ENCODE measurements at places on chromosomes 1 and 21.

GRCh38 chr1:232904566-232904965 lies 45.8 kb upstream of the NTPCR start:
- DNase-seq = no peak

GRCh38 chr1:149997585-149998262 lies 12.8 kb downstream of the OTUD7B start:
- DNase-seq = no peak

DNA sequence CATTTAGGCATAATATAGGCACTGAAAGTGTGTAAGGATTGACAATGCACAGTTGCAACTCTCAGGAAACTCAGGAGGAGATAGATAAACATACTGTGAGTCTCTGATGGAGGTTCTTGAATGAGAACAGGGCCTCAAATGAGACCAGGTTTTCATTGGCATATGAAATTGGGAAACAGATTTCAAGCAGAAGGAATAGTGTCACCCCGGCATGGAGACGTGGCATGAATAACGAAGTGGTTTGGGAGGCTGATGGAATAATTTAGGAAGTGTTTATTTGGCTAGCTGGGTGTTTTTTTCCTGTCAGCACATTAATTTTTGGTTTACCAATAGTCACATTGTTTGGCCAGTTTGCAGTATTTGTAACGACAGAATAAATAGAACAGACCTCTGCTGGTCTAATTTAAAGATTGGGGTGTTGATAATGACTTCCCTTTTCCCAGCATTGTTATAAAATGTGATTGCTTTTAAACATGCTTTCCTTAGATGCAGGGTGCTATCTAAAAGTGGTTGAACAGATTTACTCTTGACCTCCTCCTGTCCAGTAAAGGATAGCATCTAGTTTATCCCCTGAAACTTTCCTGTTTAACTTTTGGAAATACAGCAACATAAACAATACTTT lies 132.0 kb downstream of the C1orf21 start:
- no peak for DNase-seq

DNA sequence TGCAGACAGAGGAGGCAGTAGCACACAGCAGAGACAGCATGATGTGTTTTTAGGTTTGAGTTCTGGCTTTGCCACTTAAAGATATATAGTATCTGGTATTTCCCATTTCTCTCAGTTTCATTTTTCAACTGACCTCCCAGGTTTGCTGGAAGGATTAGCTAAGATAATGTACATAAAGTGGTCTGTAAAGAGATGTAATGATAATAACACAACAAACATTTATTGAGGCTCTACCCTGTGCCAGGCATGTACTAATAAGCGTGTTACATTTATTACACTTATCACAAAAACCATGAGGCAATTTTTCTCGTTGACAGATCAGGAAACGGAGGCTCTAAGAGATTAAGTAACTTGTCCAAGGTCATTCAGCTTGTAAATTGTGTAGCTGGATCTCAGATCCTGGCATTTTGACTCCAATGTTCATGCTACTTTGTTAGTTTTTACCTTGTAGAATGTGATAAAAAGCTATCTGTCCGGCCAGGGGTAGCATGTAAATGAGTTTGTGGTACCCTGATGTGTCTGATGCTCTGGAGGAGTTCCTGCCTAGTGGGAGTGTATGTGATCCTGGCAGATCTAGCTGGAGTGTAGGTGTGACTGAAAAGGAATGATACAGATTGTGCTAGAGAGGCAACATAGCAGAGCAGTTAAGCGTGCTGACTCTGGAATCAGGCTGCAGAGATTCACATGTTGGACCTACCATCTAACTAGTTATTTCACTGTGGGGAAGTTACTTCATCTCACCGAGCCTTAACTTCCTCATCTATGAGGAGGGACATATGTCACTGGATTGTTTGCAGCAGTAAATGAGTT lies 146.6 kb downstream of the VPS13D start:
- no peak for DNase-seq

DNA sequence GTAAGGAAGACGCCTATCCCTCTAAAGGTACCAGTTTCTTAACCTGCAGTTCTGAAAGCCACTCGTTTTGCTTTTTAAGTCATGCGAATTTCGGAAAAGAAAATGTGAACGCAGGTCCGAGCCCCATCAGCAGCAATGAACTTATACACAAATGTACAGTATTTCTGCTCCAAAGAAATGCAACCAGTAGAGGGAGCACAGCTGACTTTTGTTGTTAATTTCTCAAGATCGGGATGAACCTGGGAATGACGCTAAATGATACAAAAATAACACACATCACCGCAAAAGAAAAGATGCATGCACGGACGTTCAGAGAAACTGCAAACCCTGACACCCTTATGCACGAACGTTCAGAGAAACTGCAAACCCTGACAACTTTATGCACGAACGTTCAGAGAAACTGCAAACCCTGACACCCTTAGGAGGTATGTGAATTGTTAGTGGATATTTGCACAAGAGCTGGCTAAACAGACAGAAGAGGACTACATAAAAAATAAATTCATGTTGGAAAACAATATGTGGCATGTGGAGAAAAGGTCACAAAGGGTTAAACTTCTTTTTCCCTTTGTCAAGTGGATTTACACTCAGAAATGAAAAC lies 3.5 kb upstream of the TIAM1 start:
- no peak for DNase-seq

GRCh38 chr1:153985341-153985912 lies 712 bp downstream of the RAB13 start:
- no peak for DNase-seq

DNA sequence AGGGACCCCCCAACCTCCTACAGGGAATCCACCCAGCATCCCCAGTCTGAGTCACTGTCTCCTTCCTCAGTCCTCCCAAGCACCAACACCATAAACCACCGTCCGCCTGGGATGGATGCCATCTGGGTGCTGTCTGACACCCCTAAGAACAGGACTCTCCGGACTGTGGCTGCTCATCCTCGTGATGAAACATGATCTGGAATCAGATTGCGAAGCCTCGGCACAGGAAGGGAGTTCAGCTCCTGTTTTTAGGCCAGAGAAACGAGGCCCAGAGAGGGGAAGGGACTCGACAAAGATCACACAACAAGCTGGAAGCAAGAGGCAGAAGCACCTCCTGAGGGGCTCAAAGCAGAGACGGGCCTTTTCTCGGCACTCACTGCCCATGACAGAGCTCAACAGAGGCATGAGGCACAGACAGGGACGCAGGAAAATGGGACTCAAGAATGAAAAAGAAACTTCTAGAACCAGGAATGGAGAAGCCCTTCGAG lies 8.4 kb downstream of the KCNN3 start:
- no peak for DNase-seq

DNA sequence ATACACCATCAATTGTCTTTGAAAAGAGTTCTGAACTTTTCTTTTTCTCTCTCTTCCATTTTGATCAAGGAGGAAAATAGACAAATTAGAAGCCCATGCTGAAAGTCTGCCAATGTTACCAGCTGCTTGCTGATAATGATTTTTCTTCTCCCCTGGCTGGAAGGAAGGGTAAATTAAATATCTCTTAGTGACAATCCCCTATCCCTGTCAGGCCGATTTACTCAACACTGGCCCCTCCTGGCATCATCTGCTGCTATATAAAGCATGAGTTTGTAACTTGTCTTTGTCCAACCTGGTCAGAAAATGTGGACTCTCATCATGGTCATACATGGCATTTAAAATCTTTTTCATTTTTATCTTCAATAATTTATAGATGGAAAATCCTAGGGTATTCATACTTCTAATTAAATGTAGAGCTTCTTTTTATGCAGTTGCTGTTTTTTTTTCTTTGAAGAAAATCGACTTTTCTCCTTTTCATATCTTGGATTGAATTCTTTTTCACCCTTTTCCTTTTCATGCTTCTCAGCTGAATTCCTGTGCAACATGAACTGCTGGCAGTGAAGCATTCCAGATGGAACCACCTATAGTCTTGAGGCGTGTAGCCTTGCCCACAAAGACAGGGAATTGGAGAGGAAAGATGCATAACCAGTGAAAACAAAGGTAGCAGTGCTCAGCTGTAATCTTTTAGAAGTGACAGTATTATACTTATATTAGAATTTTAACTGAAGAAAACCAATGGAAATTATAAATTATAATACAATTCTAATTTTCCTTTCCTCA lies 214.7 kb upstream of the PTGFR start:
- no peak for DNase-seq

GRCh38 chr1:213122514-213122929 lies 71.5 kb downstream of the RPS6KC1 start:
- no peak for DNase-seq

DNA sequence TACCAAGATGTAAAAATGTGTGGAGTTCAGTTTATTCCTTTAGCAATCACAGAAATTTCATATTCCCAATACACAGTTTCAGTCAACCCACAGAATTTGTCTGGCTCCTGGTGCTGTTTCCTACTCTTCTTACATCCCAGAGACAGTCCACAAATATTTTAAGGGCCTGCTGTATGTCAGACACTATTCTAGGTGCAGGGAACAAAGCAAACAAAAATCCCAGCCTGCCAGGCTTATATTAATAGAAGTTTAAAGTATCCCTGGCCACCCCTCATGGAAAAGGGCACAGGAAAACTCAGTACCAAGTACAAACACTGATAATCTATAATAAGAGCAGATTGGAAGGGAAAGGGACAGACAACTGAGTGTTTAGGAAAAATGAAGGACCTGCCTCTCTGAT lies 194.8 kb downstream of the ZP4 start:
- DNase-seq = no peak

- no peak for DNase-seq
These were observed 209.9 kb upstream of the DEPDC1 start for GRCh38 chr1:68706639-68707317.

DNA sequence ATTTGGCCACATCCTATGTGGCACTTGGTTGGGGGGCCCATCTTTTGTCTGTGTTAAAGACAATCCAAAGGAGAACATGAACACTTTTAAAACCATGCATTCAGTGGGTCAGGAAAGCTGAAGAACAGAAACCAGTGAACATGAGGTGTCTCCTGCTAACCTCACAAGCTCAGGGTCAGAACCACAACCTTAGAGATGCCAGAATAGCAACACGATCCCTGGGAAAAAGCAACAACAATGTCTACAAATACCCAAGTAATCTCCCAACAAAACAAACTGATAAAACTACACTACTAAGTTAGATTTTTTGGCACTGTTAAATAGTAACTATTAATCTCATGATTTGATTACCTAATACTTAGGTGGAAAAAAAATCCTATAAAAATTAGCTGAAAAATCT lies 34.1 kb upstream of the GNG4 start:
- DNase-seq = no peak

DNA sequence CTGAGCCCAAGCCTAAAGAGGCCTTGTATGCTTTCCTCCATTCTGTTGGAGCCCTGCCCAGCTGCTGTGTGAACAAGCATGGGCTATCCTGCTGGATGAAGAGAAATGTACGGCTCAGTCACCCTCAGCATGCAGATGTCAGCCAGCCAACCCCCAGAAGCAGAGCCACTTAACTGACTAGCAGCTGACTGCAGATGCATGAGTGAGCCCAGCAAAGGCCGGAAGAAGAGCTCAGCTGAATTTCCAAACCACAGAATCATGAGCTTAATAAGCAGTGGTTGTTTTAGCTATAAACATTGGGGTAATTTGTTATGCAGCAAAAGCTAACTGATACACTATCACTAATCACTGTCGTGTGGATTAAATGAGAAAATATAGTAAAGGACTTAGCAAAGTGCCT lies 39.0 kb downstream of the FOXO6 start:
- no peak for DNase-seq

GRCh38 chr1:157304271-157304670 lies 166.1 kb upstream of the ETV3 start:
- DNase-seq = no peak

- DNase-seq = no peak
These were observed 4.3 kb upstream of the NADK start for GRCh38 chr1:1782399-1783221.

- DNase-seq = no peak
These were observed 6.3 kb downstream of the CELF3 start for GRCh38 chr1:151710187-151710840.

- no peak for DNase-seq
These were observed 36.2 kb upstream of the EFCAB14 start for GRCh38 chr1:46755121-46755520.

GRCh38 chr1:29747196-29747595 lies 510.9 kb downstream of the PTPRU start:
- no peak for DNase-seq

GRCh38 chr21:33434770-33435360 lies 31.7 kb downstream of the IFNGR2 start:
- no peak for DNase-seq

- DNase-seq = no peak
These were observed 75.2 kb downstream of the KIFAP3 start for GRCh38 chr1:169999331-169999741.

DNA sequence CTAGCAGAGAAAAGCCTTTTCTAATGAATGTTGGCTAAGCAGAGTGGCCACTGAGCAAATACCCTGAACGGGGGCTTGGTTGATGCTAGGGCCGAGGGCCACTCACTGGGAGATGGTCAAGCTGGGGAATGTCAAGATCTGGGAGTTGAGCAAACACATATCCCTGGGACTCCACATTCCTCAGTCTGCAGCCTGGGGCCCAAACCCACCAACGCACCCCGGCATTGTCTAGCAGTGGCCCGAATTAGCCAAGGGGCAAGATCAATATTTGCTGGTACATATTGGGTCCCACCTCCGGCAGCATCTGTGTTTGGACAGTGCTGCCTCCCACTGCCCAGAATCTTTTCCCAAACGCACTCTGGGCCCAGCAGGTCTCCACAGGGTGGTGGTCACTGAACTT lies 144.1 kb downstream of the TRABD2B start:
- DNase-seq = no peak

DNA sequence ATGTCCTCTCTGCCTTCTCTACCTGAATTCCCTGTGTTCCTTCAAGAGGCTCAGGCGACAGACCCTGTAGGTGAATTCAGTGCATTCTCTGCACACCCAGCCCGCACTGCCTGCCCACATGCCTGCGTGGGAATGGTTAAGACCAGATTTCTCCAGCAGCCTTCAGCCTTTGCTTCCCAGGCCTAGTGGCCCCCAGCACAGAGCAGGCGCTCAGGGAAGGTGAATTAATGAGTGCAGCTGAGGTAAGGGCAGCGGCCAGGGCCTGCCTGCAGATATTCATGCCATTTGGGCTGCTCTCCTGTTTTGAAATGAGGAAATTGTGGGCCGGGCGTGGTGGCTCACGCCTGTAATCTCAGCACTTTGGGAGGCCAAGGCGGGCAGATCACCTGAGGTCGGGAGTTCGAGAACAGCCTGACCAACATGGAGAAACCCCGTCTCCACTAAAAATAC lies 45.5 kb downstream of the IER5 start:
- no peak for DNase-seq

GRCh38 chr1:93815366-93816110 lies 63.5 kb downstream of the DNTTIP2 start:
- no peak for DNase-seq

GRCh38 chr1:65284229-65284628 lies 25.1 kb upstream of the DNAJC6 start:
- DNase-seq = no peak

DNA sequence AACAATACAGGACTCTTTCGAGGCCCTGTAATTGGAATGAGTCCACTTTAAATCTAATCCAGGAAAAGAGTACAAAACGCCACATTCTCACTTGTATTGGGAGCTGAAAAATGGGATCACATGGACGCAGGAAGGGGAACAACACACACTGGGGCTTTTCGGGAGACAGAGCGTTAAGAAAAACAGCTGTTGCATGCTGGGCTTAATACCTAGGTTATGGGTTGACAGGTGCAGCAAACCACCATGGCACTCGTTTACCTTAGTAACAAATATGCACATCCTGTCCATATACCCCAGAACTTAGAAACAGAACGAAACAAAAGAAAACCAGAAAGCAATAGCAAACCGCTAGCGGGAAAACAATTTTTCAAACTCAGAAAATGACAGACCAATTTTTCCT lies 1532.7 kb upstream of the TPTE start:
- no peak for DNase-seq
